H9 (cell line): ENCODE measurements at places on chromosomes 2 and 18. TPM values are rescaled to one million over a fixed set of nuclear protein-coding genes. Genes with fewer than 3 reads are reported as not detected.
A peak's percentile ranks its signal among the peaks of the same experiment; 100 is the strongest.

- H3K27me3 ChIP-seq: no peaks in the 10 kb centered on the region
- no peaks in the 10 kb centered on the region for H3K36me3 ChIP-seq
- H3K4me3 ChIP-seq: no peak overlapping the region
- H3K4me1 ChIP-seq: no peaks in the 10 kb centered on the region
Observed at GRCh38 chr2:67075530-67076238, 321.4 kb upstream of the ETAA1 start.

The ARHGAP28 gene
- total RNA-seq: 7.9 and 9.2 TPM in 2 replicates

DNA sequence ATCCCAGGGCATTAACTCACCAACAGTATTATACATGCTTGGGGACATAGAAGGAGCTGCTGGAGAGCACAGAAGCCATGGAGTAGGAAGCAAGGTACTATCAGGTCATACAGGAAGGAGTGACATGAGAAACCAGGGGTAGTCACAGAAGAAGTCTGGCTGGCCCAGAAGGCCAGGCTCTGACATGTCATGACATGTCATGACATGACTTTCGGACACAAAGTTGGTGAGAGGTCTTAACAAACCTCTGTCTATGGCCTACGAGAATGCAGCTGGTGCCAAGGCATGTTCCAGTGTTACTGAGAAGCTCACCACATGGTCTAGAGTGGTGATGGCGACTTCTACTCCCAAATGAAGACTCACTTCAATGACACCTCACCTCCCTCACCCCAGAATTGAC, 3.3 kb upstream of the CERS6 start:
- no peaks in the 10 kb centered on the region for H3K27me3 ChIP-seq
- no peaks in the 10 kb centered on the region for H3K36me3 ChIP-seq
- no peak overlapping the region for H3K27ac ChIP-seq
- H3K4me3 ChIP-seq: no peak overlapping the region

DNA sequence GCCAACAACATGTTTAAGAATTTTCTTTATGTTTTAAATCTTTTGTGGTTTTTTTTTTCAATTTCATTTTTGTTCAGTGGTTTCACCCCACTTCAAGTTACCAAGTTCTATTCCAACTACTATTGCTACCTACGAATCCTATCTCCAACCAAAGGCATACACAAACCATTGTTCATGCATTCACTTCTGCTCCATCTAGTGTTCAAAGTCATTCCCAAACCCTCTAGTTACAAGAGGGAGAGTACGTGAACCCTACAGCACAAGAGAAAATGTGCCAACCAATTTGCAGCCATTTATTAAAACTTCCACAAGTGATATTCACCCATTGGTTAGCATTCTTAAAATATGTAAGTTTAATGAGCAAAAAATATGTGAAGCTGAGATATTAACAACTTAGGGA, 295.1 kb upstream of the KYNU start:
- H3K4me1 ChIP-seq: no peaks in the 10 kb centered on the region
- H3K27me3 ChIP-seq: no peaks in the 10 kb centered on the region
- H3K36me3 ChIP-seq: no peaks in the 10 kb centered on the region
- no peak for DNase-seq
- H3K4me3 ChIP-seq: no peak overlapping the region

DNA sequence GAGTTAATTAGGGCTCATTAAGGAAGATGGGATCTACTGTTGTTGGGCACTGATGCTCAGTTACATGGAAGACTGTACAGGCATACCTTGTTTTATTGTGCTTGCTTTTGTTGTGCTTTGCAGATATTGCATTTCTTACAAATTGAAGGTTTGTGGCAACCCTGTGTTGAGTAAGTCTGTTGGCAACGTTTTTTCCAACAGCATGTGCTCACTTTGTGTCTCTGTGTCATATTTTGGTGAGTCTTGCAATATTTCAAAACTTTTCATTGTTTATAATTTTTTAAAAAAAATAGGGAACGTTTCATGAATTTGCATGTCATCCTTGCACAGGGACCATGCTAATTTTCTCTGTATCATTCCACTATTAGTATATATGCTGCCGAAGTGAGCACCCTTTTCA, 15.6 kb downstream of the PHLPP1 start:
- H3K4me1 ChIP-seq: peaks cover 1% of the 10 kb centered on the region; the same call in 1 of the 2 replicates
- peaks cover 12% of the 10 kb centered on the region for H3K36me3 ChIP-seq
- no peak for DNase-seq

The SLC11A1 gene
- 0.04 and 0.11 TPM in 2 replicates for total RNA-seq

The NEDD4L gene
- total RNA-seq: 56.1 and 76.3 TPM in 2 replicates

GRCh38 chr2:238700117-238700457, 147.8 kb upstream of the TWIST2 start:
- H3K4me1 ChIP-seq: no peaks in the 10 kb centered on the region
- H3K36me3 ChIP-seq: no peaks in the 10 kb centered on the region
- no peak for DNase-seq
- no peaks in the 10 kb centered on the region for H3K27me3 ChIP-seq
- no peak overlapping the region for H3K4me3 ChIP-seq

GRCh38 chr18:12377556-12378197, 650 bp upstream of the AFG3L2 start:
- peak overlapping the region; percentile 91 for H3K27ac ChIP-seq
- peak overlapping the region; percentile 94 for H3K4me3 ChIP-seq
- H3K27me3 ChIP-seq: no peaks in the 10 kb centered on the region
- peaks cover 4% of the 10 kb centered on the region; the same call in 1 of the 2 replicates for H3K4me1 ChIP-seq

- H3K36me3 ChIP-seq: peaks cover 7% of the 10 kb centered on the region; the same call in 1 of the 2 replicates
- H3K27me3 ChIP-seq: no peaks in the 10 kb centered on the region
- H3K4me1 ChIP-seq: no peaks in the 10 kb centered on the region
- H3K27ac ChIP-seq: no peak overlapping the region
- no peak for DNase-seq
- no peak overlapping the region for H3K4me3 ChIP-seq
Observed at GRCh38 chr2:129464036-129464435, 515.4 kb upstream of the RAB6C start.
